ENCODE measurements at places on chromosomes 7 and 10.

GRCh38 chr7:114356133-114356532, 58.5 kb upstream of the FOXP2 start:
- no peak for DNase-seq

DNA sequence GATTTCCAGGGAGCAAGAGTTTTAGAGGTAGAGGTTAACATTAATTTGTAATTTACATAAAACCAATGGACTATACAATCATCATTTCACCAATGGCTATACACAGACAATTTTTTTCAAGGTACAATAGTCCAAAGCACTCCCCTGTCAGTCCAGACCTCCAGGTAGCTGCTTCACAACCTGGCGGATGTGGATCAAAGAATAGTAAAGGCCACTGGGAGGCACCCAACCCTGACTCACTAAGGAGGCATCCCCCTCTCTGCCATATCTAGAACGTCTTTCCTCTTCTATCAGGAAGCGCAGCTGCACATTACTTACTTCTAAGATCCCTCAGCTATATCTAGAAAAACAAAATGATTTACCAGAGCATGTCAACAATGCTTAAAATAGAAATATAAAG, 217.7 kb upstream of the AOAH start:
- DNase-seq, result no peak

DNA sequence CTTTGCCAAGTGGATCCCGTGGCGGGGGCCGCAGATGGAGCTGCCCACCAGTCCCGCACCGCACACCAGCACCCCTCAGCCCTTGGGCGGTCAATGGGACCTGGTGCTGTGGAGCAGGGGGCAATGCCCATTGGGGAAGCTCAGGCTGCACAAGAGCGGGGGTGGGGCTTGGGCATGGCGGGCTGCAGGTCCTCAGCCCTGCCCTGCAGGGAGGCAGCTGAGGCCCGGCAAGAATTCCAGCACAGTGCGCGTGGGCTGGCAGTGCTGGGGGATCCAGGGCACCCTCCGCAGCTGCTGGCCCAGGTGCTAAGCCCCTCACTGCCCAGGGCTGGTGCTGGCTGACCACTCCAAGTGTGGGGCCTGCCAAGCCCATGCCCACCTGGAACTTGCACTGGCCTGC, 136.2 kb upstream of the ANKRD30A start:
- DNase-seq, result no peak

DNA sequence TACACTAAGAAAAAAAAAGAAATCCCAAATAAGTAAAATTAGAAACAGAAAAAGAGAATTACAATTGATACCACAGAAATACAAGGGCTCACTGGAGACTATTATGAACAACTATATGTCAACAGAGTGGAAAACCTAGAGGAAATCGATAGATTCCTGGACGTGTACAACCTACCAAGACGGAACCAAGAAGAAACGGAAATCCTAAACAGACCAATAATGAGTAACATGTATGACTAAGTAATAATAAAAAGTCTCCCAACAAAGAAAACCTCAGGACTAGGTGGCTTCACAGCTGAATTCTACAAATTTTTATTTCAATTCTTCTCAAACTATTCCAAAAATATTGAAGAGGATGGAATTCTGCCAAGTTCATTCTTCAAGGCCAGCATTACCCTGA, 13.9 kb downstream of the DIP2C start:
- DNase-seq, result no peak

GRCh38 chr10:98433371-98433770, 13.4 kb downstream of the HPS1 start:
- no peak for DNase-seq

DNA sequence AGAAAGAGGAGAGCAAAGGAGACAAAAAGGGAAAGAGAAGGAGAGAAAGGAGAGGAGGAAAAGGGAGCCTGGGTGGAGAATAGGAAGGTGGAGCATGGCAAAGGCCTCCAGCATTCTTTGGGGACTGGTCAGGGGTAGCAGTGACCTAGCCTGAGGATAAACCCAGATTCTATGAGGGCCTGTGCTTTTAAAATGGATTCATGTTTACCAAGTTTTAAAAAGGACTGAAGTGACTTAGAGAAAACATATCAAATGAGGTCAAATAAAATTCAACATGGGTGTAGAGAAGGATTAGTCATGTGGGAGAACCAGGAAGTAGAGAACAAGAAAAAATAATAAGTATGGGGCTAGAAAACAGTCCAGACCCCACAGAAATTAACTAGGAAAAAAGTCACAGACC, 20.7 kb downstream of the CREB3L2 start:
- no peak for DNase-seq

DNA sequence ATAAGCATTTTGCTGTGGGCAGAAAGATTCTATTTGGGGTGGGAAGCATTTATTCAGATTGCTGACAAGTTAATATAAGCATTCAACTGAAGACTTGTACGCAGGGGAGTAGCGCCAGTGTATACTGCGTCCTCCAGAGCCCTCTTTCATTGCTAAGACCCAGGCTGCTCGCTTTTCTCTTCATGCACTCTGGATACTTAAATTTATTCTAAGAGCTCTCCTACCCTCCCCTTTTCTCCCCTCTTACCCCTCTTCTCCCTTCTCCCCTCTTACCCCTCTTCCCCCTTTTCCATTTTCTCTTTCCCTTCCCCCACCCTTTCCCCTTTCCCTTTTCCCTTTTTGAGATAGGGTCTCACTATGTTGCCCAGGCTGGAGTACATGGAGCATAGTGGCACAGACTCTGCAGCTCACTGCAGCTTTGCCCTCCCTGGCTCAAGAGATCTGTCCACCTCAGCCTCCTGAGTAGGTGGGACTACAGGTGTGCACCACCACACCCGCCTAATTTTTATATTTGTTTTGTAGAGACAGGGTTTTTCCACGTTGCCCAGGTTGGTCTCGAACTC, 125.8 kb downstream of the CDK14 start:
- no peak for DNase-seq

DNA sequence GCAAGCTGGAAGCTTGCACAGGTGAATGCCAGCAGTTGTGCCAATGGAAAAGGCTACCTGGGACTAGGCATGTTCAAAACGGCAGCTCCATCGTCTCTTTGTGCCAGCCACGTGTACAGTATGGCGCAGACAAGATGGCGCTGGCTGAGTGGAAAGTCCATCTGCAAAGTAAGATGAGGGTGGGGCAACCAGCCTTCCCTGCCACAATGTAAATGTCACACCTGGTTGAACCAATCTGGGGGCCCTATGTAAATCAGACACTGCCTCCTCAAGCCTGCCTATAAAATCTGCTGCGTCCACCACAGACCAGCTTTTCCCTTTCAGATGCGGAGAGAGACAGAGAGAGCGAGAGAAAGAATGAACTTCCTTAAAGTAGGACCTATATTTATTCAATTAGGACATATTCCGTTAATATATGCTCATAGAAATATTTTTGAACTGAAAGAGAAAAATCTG, 18.5 kb upstream of the C7orf33 start:
- no peak for DNase-seq

- DNase-seq, result no peak
These were observed 54.5 kb downstream of the RAB18 start for GRCh38 chr10:27558612-27559020.

- no peak for DNase-seq
These were observed 50.5 kb downstream of the TMEM209 start for GRCh38 chr7:130154501-130155317.

GRCh38 chr10:88938039-88938438, 14.5 kb downstream of the ACTA2 start:
- no peak for DNase-seq

GRCh38 chr7:16509829-16510228, 16.8 kb upstream of the LRRC72 start:
- no peak for DNase-seq

- DNase-seq, result no peak
These were observed 58.0 kb downstream of the ESYT2 start for GRCh38 chr7:158771213-158771834.

DNA sequence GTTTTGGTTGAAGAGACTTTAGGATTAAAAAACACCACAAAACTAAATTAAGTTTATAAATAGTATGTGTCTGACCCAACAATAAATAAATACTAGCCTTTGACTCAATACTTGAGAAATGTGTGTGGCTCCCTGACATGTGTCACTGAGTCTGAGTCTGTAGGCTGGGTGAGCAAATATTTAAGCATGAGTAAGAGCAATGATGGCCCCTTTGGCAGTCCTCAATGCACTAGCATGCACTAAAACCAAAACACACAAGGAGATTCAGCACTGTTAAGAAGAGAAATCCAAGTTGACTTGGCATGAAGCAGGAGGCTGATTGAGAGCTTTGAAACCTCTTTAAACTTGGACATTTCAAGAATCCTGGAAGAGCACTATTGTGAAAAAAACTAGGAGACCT, 37.1 kb downstream of the CCDC71L start:
- no peak for DNase-seq

DNA sequence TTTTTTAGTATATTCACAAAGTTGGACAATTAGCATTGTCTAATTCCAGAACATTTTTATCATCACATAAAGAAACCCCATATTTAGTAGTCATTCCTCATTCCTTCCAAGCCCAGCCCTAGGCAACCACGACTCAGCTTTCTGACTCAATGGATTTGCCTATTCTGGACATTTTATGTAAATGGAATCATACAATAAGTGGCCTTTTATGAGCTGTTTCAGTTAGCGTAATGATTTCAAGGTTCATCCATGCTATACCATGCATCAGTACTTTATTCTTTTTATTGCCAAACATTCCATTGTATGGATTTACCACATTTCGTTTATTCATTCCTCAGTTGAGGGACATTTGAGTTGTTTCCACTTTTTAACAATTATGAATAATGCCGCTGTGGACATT, 249.2 kb downstream of the DYNC1I1 start:
- no peak for DNase-seq

DNA sequence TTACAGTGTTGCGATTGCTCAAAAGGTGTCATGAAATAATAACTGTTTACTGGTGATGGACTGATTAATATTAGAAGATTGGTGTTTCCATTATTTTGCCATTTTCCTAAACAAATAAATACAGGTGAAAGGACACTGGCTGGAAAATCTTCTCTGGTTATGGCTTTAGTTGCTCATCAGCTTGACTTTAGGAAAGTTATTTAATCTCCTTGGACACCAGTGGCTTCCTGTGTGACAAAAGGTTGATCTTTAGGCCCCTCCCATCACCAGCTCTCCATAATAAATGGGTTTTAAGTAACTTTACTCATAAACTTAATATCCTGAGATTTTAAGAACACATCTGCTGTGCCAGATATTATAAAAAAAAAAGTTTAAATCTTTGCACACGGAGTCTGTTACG, 737 bp downstream of the CABCOCO1 start:
- DNase-seq, result no peak

GRCh38 chr10:28217848-28218247, 85.0 kb downstream of the MPP7 start:
- DNase-seq, result no peak

DNA sequence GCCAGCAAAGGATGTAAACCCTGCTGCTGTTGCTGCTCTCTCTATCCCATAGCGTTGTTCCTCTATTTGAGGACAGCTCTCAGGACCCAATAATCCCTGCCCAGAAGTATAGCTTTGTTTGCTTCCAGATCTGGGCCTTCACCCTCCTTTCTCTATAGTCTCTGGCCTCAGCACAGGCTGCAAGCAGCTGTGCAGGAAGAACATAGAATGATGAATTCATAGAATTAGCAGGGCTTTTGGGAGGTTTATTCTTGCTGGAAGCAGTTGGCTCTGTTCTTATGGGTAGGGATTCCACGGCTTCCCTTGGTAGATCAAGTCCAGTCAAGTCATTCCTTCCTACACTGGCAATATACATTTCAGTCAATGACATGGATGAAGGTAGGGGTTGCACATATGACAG, 354.7 kb downstream of the HPSE2 start:
- DNase-seq, result no peak

DNA sequence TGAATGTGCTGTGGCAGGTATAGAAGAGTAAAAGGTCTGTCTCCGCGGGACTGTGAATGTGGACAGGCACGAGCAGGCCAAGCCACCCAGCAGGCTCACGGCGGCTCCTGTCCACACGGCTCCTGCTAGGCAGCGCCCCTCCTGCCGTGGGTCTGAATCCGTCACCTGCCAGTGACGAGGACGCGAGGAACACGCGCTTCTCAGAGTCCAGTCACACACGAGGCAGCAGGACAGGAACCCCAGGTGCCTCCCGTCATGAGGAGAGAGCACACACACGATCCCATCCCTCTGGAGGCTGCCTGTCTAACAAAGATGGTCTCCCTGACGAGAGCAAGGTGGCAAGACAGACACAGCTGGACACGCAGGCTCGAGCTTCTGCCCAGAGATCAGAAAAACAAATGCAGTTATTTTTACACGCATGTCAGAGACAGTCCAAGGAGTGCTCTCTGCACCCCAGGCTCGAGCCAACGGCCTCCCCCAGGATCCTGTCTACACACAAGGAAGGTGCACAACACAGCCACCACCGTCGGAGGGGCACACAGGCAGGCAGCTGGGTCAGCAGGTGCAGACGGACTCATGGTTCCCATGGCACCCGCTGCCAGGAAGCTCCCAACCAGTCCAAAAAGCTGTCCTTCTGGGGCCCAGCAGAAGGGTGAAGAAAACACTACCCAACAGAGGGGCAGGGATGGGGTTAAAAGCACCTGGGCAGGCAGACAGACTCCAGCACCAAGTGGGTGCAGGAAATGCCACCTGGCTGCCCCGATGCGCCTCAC, 103.2 kb downstream of the MAD1L1 start:
- DNase-seq, result no peak

GRCh38 chr7:130950741-130951140, 216.7 kb upstream of the KLF14 start:
- DNase-seq, result no peak

- no peak for DNase-seq
These were observed 23.5 kb downstream of the BLVRA start for GRCh38 chr7:43781726-43782607.

DNA sequence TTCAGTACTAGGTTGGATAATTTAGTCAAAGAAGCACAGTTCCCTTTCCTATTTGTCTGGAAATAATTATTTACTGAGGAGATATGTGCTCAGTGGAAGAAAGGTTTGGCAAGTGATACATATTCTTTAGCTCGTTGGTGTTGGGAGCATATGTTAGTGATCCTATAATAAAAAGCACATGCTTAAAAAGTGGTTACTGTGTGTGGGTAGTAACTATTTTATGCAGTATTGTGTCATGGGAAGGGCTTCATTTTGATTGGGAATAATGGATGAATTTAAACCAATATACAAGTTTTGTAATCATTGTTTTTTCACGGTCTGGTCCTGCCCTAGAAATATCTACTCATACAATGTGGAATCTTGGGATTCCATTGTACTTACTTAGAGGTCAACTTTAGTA, 188.7 kb upstream of the PPP1R3A start:
- no peak for DNase-seq

DNA sequence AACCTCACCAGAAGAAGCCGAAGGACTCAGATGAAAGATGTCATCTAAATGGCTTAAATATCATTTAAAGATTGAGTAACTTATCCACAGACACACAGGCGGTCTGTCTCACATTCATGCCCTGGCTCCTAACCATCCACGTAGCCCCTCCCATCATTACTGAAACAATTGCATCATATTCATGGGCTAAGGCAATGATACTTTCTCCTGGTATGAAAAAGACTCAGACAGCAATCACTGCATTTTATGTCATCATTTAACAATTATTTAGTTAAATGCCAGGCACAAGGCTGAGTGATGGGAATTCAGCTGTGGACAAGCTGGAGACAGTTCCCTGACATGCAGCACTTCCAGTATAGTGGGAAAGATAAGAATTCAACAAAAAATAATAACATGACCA, 11.2 kb upstream of the TECTB start:
- no peak for DNase-seq

All from CD8-positive, alpha-beta T cell (primary cell).